Cortex of kidney (tissue), 1 donor: ENCODE measurements at places on chromosomes 5 and 9.

DNA sequence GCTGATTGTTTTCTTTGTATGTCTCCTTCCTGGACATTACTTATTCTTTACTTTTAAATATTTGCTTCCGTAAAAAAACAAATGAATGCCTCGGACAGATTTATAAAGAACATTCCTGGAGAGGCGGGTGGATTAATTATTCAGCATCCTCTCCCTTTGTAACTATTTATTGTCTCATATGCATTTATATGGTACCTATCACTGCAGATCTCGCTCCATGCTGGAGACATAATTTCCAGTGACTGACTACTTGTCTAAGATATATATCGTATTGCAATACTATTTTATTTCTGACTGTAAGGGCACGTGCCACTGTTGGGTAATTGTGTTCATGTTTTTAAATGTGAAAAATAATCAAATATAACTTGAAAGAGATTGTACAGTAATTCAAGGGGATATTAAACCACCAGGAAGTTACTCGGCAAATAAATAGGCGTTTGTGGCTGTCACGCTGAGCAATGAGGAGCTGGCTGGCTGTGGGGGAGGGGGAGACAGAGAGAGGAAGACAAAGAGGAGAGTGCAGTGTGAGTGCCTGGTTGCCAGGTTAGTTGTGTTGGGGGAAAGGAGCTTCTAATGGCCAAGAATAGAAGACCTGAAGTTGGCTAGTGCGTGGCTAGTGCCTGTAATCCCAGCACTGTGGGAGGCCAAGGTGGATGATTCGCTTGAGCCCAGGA, 131.8 kb upstream of the GABRP start:
- DNase-seq, result no peak

DNA sequence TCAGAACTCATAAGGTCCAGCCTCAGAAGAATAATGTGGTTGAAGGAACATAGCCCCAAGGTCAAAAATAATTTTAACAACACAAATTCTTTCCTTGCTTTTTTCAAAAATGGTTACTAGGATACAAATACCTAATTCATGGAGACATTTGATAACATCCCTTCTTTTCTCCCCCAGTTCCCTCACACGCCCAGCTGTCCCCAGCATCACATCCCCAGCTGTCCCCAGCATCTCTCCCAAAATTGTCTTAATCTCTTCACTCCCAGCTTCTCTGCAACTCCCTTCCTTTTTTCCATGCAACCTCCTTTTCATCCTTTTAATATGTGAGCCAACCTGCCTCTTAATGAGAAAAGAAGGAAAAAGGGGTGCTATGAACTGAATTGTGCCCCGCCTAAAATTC, 77.8 kb downstream of the FSTL4 start:
- no peak for DNase-seq

- no peak for DNase-seq
Observed at GRCh38 chr5:17802256-17802655, 168.0 kb downstream of the TAF11L14 start.

DNA sequence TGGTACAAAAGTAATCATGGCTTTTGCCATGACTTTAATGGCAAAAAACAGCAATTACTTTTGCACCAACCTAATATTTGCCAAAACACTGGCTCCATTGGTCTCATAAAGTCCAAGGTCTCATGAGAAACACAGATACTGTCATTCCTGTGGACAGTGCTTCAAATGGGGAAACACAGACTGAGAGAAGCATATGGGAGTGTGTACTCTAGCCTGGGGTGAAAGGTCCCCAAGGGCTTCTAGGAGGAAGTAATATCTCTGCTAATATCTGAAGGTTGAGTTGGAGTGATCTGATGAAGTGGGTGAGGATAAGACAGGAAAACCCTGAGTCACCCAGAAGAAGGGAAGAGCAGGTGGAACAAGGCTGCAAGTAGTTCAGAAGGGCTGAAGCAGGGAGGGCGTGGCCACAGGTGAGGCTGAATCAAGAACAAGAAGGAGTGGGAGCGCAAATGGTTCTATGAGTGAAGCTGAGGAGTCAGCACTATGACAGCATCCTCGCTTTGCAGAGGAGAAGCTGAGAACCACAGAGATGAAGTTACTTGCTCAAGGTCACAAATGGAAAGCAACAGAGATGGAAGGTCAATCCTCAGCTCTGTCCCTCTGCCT, 164.1 kb downstream of the ASTN2 start:
- no peak for DNase-seq

GRCh38 chr5:52811067-52811749, 23.5 kb downstream of the ITGA1 start:
- no peak for DNase-seq

- no peak for DNase-seq
Observed at GRCh38 chr5:157100140-157100679, 8.6 kb downstream of the HAVCR2 start.

DNA sequence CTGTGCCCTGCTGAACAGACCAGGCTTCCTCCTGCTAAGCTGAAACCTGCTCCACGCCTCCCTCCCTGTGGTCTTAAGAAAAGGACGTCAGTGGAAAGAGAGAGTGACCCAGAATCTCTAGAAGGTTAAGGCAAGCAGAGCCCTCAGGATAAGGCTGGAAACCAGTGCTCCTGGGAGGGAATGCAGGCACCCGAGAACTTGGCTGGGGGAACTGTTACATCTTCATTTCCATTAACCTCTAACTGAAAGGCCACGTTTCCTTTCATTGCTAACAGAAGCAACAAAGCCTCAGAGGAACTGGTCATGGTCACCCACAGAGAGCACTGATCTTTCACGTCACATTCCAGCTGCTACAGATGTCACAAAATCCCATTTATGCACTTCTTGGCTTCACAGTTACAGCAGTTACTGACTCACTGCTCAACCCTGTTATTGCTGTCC, 26.1 kb upstream of the AKNA start:
- no peak for DNase-seq

GRCh38 chr9:136292591-136293448, 11.1 kb downstream of the CCDC187 start:
- DNase-seq, result no peak

DNA sequence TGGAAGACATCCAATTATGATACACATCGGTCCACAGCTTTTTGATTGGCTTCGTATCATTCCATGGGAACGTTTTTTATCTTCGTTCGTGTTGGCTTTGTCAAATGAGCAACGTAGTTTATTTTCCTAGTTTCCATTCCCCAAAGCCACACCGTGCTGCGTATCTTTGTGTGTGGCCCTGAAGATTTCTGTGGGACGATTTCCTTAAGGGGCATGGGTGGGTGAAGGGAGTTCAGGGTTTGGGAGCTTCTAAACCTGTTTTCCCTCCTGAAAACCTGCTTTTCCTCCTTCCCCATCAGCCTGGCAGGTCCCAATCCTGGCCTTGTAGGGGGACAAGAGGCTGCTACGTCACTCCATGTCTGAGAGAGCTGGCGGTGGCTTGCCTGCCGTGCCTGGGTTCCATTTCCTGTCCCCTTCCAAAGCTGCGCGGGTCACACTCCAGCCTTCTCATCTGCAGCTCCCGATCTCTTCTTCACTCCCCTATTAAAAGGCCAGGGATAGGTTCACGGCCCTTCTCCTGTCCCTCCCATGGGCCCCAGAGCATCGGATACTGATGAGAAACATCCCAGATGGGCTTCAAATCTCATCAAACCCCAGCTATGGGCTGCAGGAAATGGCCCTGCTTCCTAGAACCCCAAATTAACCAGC, 23.5 kb upstream of the ASS1 start:
- DNase-seq, result no peak

- no peak for DNase-seq
Observed at GRCh38 chr5:177397875-177398390, 2.5 kb downstream of the PFN3 start.

- no peak for DNase-seq
Observed at GRCh38 chr9:123063177-123063598, 29.7 kb downstream of the GPR21 start.

GRCh38 chr5:139569270-139569955, 8.3 kb downstream of the UBE2D2 start:
- DNase-seq, result no peak

GRCh38 chr9:112750764-112751055, 150 bp downstream of the SNX30 start:
- no peak for DNase-seq

- DNase-seq, result no peak
Observed at GRCh38 chr5:69011910-69012309, 81.9 kb upstream of the SLC30A5 start.

DNA sequence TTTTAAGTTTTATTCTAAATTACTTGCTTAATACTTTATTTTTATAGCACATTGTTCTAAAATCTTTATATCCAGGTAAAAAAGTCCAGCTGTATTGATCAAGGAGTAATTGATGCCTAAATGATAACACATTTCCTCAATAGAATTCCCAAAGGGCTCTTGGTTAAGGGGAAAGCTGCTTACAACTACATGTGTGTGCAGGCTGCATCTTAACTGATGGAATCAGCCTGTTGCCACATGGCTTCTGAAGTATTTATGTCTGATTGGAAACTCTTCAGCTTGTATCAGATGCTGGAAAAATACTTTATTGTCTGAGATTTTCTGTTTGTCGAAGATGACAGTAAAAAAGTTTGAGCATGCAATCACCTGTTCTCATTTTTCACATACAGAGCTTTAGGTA, 182.6 kb downstream of the FBXL7 start:
- DNase-seq, result no peak

DNA sequence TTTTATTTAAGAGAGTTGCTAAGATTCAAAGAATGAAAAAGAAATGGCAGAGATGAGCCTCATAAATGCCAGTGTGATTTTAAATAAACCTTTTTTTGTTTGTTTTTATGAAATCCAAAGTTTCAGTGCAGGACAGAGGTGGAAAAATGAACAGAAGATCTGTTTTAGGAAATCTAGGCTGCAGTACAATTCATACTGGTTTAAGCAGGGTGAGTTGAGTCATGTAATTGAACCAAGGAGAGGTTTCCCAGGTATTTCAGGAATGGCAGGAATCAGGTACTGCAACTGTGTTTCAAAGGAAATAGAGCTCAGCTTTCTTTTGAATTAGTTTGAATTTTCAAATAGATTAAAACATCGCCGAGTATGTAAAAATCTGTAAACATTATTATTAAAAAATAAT, 3.0 kb upstream of the ANKRD31 start:
- no peak for DNase-seq
